ENCODE measurements at places on chromosomes 12 and 14.
A peak's percentile ranks its signal among the peaks of the same experiment; 100 is the strongest.

GRCh38 chr14:105187935-105188524 is 6.9 kb upstream of the NUDT14 start:
- no peak for DNase-seq

- DNase-seq = no peak
Observed at GRCh38 chr12:2391740-2392331, 339.0 kb downstream of the CACNA1C start.

GRCh38 chr14:59061292-59061691 is 127.2 kb upstream of the DAAM1 start:
- no peak for DNase-seq

DNA sequence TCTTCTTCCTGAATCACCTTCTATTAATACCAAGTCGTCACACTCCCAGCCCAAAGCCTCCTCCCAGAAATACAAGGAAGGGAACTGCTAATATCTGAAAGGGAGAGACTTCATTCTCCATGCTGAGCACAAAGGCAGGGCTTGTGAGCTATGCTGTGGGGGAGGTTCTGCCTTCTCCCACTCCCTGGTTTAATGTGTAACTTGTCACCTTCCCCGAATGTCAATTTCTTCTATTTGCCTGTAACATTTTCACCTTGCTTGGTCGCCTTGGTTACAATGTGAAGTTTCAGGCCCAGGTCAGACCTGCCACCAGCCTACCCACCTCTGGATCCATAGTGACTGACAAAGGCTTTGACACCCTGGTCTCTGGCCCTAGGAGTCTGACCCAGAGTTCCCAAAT is 82.0 kb upstream of the ESRRB start:
- no peak for DNase-seq

DNA sequence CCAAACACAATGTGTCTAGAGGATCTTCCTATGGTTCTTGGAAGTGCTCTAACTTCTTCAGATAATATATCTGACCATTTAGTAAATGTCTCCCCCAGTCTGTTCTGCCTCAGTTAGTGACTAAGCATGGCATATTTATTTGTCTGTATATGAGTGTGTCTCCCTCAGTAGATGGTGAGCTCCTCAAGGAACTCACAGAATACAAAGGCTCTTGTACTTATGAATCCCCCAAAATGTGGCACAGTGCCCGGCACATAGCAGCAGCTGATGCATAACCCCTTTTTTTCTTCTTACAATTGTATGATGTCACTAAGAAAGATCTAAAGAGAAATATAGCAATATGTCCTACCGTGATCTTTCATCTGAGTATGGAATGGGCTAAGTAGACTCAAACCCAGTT is 264.7 kb upstream of the PRICKLE1 start:
- DNase-seq = no peak

- no peak for DNase-seq
Observed at GRCh38 chr14:23093991-23094665, 808 bp downstream of the ACIN1 start.

DNA sequence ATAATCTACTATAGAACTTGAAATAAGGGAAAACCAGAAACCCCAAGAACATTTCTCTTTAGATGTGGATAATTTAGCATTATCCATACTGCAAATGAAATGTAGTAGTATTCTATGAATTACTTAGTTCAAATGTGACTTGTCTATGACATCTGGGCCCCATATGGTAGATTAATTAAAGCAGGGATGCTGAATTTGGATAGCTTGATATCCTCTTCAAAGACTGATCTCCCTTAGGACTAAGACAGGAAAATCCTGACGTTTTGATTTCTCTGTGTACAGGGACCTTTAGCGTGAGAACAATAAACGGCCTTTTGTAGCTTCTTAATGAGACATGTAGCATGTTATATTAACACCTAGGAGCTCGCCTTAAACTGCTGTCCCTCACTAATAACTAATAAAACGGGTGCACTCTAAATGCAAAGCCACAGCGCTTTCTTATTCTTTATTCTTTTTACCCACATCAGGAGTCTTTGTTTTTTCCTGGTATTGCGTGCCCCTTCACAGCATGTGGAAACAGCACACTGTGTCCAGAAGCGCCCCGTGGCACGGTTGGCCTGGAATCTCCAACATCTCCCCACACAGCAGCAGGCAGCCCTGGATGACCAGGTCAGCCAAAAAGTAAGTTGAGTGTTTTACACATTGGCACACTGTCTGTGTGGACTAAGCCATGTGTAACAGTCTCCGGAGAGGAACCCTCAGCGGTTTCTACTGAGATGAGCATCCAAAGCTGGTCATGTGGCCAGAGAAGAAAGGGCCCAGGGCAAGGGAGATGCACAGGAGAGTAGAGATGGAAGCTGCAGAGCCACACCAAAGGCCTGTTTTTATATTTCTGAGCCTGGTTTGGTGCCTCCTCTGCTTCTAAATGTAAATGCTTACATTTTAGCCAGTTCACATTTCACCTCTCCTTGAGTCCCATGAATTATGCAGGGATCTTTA is 93.1 kb downstream of the SRGAP1 start:
- DNase-seq = no peak

DNA sequence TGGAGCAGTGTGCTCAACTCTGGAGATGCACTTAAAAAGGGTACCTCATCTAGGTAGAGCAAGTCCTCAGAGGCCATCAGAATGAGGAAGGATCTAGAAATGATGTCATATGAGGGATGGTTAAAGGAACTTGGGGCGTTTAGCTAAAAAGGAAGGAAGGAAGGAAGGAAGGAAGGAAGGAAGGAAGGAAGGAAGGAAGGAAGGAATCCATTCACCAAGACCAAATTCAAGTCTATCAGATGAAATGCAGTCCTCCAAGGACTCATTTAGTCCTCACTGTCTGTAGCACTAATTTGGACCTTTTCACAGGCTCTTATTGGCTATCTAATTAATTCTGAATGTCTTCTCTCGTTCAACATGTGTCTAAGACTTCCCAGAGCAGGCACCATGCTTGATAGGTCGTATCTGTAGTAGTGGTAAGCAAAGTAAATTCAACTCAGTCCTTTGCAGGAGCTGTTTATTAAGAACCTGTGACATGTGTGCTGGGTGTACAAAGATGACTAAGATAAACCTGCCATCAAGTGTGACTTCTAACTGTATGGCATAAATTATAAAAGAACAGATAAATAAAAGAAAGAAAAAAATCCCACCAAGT is 63.5 kb downstream of the LLPH start:
- DNase-seq = no peak

- no peak for DNase-seq
Observed at GRCh38 chr12:131074221-131075083, 120.7 kb downstream of the ADGRD1 start.

GRCh38 chr14:59964251-59965007 is 44.5 kb downstream of the LRRC9 start:
- DNase-seq = no peak

DNA sequence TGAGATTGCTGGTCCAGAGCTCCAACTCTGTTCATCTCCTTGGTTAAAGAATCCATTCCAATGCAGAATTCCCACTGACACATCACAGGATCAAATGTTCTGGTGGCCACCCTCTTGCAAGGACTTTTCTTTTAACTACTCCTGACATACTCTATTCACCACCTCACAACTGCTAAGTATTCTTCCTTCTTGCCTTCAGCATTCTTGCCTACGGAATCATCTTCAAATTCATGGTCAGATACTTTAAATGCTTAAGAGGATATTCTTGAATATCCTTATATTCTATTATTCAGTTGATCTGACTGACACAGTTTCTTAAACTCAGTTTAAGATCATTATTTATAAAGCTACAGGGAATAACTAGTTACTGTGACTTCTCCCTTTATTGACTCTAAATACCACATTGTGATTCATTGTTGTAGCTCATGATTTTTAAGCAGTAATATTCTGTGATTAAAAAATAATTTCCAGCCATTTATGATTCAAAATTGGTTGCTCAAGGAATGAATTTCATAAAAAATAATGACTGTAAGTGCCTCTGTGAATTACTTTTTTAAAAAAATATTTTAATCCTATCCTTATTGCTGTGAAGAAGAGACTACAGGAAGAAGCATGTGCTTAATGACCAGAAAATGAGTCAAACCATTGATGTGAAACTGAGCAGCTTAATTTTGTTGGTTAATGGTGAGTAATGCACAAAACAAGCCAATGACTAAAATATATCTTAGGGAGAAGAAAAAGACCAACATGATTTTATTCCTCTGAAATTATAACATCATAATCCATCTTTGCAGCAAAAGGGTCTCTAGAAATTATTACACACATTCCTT is 207.1 kb downstream of the PIK3C2G start:
- DNase-seq = no peak

- no peak for DNase-seq
Observed at GRCh38 chr12:14403711-14404196, 38.3 kb downstream of the ATF7IP start.

GRCh38 chr12:34395056-34396005 is 373.0 kb downstream of the ALG10 start:
- peak; percentile 1 for DNase-seq

DNA sequence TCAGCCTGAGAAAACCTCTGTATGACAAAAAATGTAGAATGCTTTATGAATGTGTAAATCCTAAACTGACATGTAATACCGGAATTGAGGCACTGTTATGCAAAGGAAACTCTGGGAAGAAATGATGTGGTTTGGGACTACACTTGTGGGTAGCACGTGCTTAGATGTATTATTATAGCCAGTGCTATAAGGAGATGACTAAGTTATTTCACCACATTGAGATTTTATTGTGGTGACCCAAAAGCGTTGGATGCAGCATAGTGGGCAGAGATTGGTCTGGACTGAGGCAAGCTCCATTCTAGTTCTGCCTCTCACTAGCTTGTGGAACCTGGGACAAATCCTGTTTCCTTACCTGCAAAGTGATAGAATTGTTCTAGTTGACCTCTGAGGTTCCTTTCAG is 172.2 kb downstream of the SNAPC1 start:
- DNase-seq = no peak

DNA sequence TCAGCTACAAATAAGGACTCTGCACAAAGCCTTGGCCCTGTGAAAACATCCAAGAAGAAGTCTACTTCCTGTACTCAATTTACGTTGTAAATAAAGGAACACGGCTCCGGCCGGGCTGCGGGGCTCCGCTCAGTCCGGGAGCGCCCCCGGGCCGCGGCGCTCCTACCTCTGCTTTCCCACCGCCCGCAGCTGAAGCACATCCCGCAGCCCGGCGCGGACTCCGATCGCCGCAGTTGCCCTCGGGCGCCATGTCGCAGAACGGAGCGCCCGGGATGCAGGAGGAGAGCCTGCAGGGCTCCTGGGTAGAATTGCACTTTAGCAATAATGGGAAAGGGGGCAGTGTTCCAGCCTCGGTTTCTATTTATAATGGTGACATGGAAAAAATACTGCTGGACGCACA is 502.3 kb upstream of the FOXG1 start:
- no peak for DNase-seq

DNA sequence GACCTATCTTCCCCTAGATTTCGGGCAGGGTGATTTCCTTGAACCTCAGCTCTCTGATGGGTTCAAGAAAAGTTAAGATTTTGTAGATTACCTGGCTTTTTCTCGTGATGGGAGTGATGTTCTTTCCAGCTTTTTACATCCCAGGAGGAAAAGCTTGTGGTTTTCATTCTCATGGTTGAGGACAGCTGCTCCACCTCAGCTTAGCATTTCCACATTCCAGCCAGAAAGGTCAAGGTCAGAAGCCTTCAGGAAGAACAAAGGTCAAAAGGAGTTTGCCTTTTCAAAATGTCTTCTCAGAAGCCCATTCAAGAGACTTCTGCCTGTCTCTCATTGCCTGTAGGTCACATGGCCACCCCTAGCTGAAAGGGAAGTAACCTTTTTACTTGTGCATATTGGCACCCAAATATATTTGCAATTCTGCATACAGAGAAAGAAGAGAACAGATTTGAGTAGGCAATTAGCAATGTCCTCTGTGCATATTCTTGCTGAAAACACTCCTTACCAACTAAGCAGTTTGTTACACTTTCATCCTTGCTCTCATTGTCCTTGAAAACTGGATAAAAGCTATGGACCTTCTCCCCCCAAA is 6.6 kb upstream of the ADGRD1 start:
- DNase-seq = no peak

GRCh38 chr12:124456652-124457152 is 110.7 kb downstream of the NCOR2 start:
- DNase-seq = no peak

- DNase-seq = no peak
Observed at GRCh38 chr12:124561231-124561630, 6.2 kb downstream of the NCOR2 start.

GRCh38 chr14:93274055-93274806 is 58.6 kb downstream of the BTBD7 start:
- DNase-seq = no peak

DNA sequence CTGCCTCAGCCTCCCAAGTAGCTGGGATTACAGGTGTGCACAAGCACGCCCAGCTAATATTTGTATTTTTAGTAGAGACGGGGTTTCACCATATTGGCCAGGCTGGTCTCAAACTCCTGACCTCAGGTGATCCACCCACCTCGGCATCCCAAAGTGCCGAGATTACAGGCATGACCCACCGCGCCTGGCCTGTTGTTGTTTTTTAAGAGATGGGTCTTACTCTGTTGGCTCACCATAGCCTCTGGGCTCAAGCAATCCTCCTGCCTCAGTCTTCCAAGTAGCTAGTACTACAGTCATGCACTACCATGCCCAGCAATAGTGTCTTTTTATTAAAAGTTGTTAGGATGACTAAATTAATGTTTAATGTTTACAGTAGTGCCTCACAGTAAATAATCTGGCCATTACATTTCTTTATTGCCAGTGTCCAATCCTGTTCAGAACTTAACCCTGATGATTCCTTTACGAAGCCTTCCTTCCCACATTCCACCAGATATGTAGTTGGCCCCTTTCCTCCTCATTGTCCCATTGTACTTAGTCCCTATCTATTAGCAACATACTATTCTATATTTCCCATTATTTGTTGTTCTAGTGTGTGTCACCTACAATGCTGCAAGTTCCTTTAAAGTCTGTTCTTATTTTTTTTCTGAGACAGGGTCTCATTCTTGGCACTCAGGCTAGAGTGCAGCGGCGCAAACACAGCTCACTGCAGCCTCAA is 8.8 kb upstream of the SMARCC2 start:
- DNase-seq = no peak

GRCh38 chr14:101928415-101928841 is 35.9 kb upstream of the DYNC1H1 start:
- no peak for DNase-seq

- no peak for DNase-seq
Observed at GRCh38 chr12:72734581-72734980, 462.4 kb downstream of the TRHDE start.

- DNase-seq = no peak
Observed at GRCh38 chr12:51887476-51888315, at the start of gene ANKRD33. ANKRD33 (plus strand) TSS chr12:51888103; CDS start chr12:51888187, 84 bp downstream.

Measured in stimulated activated CD4-positive, alpha-beta T cell treated with anti-CD3 and anti-CD28 coated beads, Interleukin-15, amount 100 ng/mL, for 1 hour (primary cell).